RPMI8226 (cell line): ENCODE measurements at places on chromosomes 5 and 9.

DNA sequence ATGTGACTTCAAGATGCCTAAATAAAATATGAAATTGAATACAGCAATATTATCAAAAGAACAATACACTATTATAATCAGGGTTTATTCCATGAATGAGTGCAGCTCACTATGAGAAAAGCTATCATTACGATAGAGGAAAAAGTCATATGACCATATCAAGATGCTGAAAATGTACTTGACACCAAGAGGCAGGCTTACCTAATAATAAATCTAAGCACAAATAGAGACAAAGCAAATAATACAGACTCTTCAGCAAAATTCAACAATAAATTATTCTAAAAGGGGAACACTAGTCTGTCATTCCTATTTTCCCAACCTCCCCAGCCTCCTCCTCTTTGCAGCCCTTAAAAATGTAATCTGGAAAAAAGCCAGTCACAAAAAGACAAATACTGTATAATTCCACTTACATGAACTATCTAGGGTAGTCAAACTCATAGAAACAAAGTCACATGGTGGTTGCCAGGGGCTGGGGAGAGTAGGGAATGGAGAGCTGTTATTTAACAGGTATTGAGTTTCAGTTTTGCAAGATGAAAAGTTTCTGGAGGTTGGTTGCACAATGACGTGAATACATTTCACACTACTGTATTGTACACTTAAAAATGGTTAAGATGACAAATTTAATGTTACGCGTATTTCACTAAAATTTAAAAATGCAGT lies 148.4 kb downstream of the NFIB start:
- no peak for DNase-seq

DNA sequence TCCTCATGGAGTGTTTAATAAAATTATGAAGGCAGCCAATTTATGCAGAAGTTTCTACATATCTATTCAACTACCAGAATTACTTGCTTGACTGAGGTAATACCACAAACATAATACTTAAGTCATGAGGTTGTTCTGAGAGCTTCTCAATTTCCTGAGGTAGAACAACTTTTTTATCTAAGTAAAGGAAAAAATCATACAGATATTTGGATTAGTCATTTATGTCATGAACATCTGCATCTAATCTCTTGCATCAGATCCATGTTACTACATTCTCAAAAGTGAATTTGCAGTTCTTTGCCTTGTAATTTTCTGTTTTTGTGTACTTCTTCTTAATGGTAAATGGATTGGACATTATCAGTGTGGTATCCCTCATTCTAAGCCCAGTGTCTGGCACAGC lies 60.4 kb upstream of the RGMB start:
- DNase-seq: no peak

GRCh38 chr9:79127661-79128060 lies 444.1 kb upstream of the TLE4 start:
- no peak for DNase-seq

- no peak for DNase-seq
These were observed 169.6 kb upstream of the SMIM23 start for GRCh38 chr5:171615705-171616640.

GRCh38 chr5:122385808-122386207 lies 73.8 kb downstream of the SNCAIP start:
- DNase-seq: no peak

DNA sequence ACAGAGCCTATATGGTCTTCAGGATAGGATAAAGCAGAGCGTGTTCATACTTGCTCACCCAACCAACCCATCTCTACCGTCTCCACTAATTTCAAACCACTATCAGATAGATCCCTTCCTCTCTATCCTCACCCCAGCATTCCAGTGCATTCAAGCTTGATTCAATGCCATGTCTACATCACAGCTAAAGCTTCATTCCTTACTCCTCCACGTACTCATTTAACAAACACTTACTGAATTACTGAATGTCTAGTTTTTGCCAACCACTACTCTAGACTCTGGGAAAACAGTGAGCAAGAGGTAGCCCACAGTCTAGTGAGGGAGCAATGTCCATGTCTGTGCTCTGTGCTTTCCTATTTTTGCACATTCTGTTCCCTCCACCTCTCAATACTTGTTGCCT lies 163.5 kb upstream of the MSX2 start:
- no peak for DNase-seq

DNA sequence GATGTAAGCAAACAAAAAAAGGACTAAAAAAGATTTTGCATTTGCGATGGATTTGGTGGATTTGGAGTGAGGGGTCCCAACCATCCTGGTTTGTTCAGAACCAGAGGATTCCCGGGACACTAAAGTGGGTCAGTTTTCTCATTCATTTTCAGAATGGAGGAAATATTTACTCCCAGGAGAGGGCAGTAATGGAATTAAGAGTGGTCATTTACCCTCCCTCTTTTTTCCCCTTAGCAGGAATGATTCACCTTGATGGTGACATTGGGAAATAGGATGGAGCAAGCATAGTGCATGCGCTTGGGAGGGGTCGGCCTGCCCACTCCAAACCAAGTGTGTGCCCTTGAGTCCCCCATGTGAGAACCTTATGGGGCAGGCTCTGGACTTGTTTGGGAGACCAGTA lies 164.2 kb upstream of the PUM3 start:
- no peak for DNase-seq
